ENCODE measurements at places on chromosomes 12 and 14.

- DNase-seq, result no peak
Observed at GRCh38 chr14:77340389-77340788, 19.6 kb downstream of the GSTZ1 start.

GRCh38 chr14:100816950-100817901 lies 8.7 kb upstream of the MEG3 start:
- no peak for DNase-seq

- no peak for DNase-seq
Observed at GRCh38 chr12:30219047-30219446, 435.3 kb upstream of the TMTC1 start.

- no peak for DNase-seq
Observed at GRCh38 chr12:69342421-69342820, 5.8 kb upstream of the LYZ start.

DNA sequence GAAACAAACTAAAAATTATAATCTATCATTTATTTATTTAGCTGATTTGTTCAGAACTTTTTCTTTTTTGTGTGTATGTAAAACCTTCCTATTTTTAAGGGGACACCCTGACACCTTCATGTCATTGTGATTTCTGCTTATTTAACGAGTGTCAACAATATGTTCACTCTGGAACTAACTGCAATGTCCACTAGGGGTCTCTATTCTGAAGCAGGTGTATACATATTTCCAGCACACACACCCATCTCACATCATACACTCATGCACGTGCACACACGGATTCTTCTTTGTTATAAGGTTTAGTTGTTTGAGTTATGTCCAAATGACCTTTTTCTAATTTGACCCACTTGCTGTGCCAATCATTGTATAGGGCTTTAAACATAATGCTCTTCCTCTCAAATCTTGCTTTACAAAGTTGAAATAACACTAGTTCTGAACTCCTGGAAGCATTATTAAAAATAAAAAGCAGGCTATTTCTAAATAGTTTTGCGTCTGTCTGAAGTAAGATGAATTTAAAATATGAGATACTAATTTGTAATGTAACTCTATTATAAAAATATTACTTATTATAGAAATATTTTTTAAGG lies 15.5 kb downstream of the E2F7 start:
- no peak for DNase-seq

Measured in breast epithelium (tissue), 4 donors.